ENCODE measurements at places on chromosomes 12 and 14. TPM values are rescaled to one million over a fixed set of nuclear protein-coding genes. Genes with fewer than 3 reads are reported as not detected.

GRCh38 chr14:104356738-104357688 is 218.6 kb downstream of the KIF26A start:
- H3K4me3 ChIP-seq: no peak overlapping the region
- no peak overlapping the region for H3K27ac ChIP-seq
- no peaks in the 10 kb centered on the region for H3K4me1 ChIP-seq
- DNase-seq: no peak
- no peaks in the 10 kb centered on the region for H3K27me3 ChIP-seq
- no peaks in the 10 kb centered on the region for H3K36me3 ChIP-seq

GRCh38 chr12:80549298-80549697 is 105.3 kb downstream of the PTPRQ start:
- H3K27me3 ChIP-seq: no peaks in the 10 kb centered on the region
- H3K4me1 ChIP-seq: no peaks in the 10 kb centered on the region
- no peak overlapping the region for H3K27ac ChIP-seq
- no peak for DNase-seq
- H3K36me3 ChIP-seq: no peaks in the 10 kb centered on the region

Gene ANO2
- not detected for total RNA-seq

- H3K4me1 ChIP-seq: peaks cover 20% of the 10 kb centered on the region
- DNase-seq: peak; percentile 72
- no peaks in the 10 kb centered on the region for H3K36me3 ChIP-seq
- H3K27me3 ChIP-seq: peaks cover 50% of the 10 kb centered on the region
- H3K27ac ChIP-seq: no peak within 1 kb of the TSS
- peak within 1 kb of the TSS; percentile 71 for H3K4me3 ChIP-seq
These were observed at the start of gene GLS2 for GRCh38 chr12:56488041-56488955. TSS of gene GLS2 (minus strand) at chr12:56488161. CDS start at chr12:56488118, 43 bp downstream.

- no peak overlapping the region for H3K27ac ChIP-seq
- H3K4me3 ChIP-seq: no peak overlapping the region
- no peak for DNase-seq
- H3K36me3 ChIP-seq: no peaks in the 10 kb centered on the region
- peaks cover 13% of the 10 kb centered on the region for H3K4me1 ChIP-seq
These were observed 1.7 kb upstream of the GPRC5A start for GRCh38 chr12:12889701-12890100.

Gene ANKS1B
- total RNA-seq: 1.3 TPM

Gene CLEC4D
- not detected for total RNA-seq

Gene IAPP
- total RNA-seq: not detected

DNA sequence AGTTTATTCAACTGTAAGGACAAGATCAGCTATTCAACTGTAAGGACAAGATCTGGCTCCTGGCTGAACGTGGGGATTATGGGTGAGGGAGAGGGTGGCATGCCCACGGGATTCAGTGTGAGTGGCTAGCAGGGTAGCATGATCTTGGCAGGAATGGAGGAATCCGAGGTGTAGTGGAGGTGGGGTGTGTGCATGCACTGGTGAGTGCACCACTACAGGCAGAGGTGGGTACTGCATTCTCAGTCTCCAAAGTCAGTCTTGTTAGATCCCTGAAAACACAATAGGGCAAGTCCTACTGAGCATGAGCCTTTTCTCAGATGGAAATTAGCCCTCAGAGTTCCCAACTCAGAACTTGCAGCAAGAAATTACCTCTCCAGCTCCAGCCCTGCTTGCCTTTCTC is 32.2 kb upstream of the DCD start:
- H3K4me3 ChIP-seq: no peak overlapping the region
- DNase-seq: peak; percentile 32
- no peaks in the 10 kb centered on the region for H3K36me3 ChIP-seq
- peaks cover 51% of the 10 kb centered on the region for H3K27me3 ChIP-seq
- H3K27ac ChIP-seq: no peak overlapping the region

GRCh38 chr14:92785667-92786426 is 8.3 kb upstream of the GOLGA5 start:
- H3K36me3 ChIP-seq: peaks cover 12% of the 10 kb centered on the region
- H3K4me1 ChIP-seq: peaks cover 11% of the 10 kb centered on the region
- no peak for DNase-seq
- no peak overlapping the region for H3K27ac ChIP-seq
- H3K4me3 ChIP-seq: no peak overlapping the region

DNA sequence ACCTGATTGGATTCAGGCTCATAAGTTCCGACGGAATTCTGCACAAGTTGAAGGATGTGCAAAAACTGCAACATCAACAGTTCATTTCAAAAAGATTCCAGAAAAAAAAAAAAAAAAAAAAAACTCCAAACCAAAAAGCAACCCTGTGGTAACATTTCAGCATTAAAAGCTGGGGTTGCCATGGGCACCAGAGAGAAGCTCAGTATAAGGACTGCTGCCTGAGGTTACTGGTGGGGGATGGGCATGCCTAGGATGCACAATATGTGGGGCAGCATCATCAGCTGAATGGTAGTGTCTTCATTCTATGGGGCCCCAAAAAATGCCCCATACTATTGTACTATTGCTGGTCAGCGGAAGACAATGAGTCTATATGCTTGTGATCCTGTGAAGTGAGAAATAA is 44.7 kb downstream of the MBIP start:
- no peaks in the 10 kb centered on the region for H3K36me3 ChIP-seq
- peaks cover 51% of the 10 kb centered on the region for H3K27me3 ChIP-seq
- H3K4me1 ChIP-seq: peaks cover 11% of the 10 kb centered on the region
- DNase-seq: no peak

Data from activated CD4-positive, alpha-beta memory T cell treated with anti-CD3 and anti-CD28 coated beads, Interleukin-2, amount 10 ng/mL, durations not matched to agents 7 days and 5 days (primary cell).